Mesendoderm (in vitro differentiated cells): ENCODE measurements at places on chromosomes 1 and 21.

DNA sequence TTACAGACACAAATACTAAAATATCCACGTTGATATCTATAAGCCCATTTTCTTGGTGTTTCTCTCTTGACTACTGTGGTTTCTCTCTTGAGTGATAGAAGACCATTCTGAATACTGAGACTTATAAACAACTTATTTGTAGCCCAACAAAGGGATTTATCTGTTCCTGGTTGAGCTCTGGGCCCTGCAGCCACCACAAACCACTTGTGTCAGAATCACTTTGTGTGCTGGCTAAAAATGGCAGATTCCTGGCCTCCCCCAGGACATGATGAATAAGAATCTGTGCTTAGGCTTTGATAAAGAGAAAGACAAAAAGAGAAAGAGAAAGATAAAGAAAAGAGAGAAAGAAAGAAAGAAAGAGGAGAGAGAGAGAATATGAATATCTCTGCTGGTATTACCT is 18.9 kb upstream of the MCOLN2 start:
- no peak overlapping the region for H3K27ac ChIP-seq
- no peak for DNase-seq
- H3K4me3 ChIP-seq: no peak overlapping the region
- no peaks in the 10 kb centered on the region for H3K4me1 ChIP-seq
- no peaks in the 10 kb centered on the region for H3K36me3 ChIP-seq

DNA sequence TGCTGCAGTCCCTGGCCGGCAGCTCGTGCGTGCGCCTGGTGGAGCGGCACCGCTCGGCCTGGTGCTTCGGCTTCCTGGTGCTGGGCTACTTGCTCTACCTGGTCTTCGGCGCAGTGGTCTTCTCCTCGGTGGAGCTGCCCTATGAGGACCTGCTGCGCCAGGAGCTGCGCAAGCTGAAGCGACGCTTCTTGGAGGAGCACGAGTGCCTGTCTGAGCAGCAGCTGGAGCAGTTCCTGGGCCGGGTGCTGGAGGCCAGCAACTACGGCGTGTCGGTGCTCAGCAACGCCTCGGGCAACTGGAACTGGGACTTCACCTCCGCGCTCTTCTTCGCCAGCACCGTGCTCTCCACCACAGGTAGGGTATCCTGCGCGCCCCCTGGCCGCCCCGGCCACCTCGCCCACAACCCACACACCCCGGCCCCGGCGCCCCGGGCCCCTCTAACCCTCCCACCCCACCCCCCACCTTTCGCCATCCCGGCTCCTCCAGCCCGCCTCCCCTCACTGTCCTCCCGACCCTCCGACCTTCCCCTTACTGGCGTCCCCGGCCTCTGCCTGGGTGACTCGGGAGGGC is 352 bp downstream of the KCNK1 start:
- H3K27me3 ChIP-seq: no peaks in the 10 kb centered on the region
- H3K36me3 ChIP-seq: no peaks in the 10 kb centered on the region
- H3K27ac ChIP-seq: peak overlapping the region; percentile 66
- H3K4me1 ChIP-seq: peaks cover 5% of the 10 kb centered on the region

GRCh38 chr1:93395195-93395594 is 49.5 kb downstream of the DR1 start:
- no peaks in the 10 kb centered on the region for H3K27me3 ChIP-seq
- no peak overlapping the region for H3K27ac ChIP-seq
- no peak overlapping the region for H3K4me3 ChIP-seq
- no peaks in the 10 kb centered on the region for H3K36me3 ChIP-seq

DNA sequence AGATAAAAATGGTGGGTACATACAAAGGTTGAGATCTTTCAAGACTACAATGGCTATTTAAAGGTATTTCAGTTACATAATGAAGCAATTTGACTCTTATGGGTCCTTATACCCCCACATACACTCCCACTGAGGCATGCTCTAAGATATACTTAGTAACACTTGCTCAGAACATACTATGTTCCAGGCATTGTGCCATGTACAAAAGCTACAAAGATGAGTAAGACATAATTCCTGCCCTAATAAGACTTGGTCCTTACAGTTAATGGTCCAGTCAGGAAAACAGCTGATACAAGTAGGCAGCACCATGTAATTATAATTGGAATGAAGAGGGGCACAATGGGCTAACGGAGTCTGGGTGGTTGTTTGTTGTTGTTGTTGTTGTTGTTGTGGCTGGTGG is 166.7 kb upstream of the BEND5 start:
- no peak overlapping the region for H3K4me3 ChIP-seq
- no peaks in the 10 kb centered on the region for H3K27me3 ChIP-seq
- no peaks in the 10 kb centered on the region for H3K36me3 ChIP-seq
- no peak overlapping the region for H3K27ac ChIP-seq
- H3K4me1 ChIP-seq: no peaks in the 10 kb centered on the region

DNA sequence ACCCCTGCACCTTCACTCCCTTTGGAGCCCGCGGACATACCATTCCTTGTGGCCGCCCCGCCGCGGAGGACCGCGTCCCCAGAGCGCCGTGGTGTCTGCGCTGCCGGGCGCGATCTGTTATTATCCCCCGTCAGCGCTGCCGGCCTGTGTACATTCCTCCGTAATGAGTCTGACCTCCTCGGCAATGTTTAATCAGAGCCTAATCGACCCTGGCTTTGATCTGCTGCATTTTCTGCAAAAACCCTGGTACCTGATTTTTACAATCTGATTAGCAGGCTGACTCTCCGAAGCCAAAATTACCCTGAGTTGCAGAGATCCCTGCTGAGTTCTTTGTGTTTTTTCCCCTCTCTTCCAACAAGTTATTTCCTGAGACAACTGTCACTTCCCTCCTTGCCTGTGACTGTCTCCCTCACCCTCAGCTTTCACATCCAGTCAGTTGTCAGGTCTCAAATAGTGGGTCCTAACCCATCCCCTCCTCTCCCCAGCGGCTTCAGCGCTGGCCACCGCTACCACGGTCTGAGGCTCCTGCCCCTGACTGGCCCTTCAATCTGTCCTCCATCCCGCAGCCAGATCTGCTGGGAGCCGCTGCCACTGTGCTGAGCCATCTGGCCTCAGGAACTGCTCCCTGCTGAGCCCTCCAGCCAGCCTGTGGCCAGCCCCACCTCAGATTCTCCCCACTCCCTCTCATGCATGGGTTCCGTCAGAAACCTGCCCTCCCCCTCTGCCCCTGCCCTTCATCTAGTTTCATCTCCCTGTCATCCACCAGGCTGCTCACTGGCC is 53.5 kb downstream of the GLIS1 start:
- H3K36me3 ChIP-seq: no peaks in the 10 kb centered on the region
- H3K4me1 ChIP-seq: peaks cover 23% of the 10 kb centered on the region
- no peaks in the 10 kb centered on the region for H3K27me3 ChIP-seq

DNA sequence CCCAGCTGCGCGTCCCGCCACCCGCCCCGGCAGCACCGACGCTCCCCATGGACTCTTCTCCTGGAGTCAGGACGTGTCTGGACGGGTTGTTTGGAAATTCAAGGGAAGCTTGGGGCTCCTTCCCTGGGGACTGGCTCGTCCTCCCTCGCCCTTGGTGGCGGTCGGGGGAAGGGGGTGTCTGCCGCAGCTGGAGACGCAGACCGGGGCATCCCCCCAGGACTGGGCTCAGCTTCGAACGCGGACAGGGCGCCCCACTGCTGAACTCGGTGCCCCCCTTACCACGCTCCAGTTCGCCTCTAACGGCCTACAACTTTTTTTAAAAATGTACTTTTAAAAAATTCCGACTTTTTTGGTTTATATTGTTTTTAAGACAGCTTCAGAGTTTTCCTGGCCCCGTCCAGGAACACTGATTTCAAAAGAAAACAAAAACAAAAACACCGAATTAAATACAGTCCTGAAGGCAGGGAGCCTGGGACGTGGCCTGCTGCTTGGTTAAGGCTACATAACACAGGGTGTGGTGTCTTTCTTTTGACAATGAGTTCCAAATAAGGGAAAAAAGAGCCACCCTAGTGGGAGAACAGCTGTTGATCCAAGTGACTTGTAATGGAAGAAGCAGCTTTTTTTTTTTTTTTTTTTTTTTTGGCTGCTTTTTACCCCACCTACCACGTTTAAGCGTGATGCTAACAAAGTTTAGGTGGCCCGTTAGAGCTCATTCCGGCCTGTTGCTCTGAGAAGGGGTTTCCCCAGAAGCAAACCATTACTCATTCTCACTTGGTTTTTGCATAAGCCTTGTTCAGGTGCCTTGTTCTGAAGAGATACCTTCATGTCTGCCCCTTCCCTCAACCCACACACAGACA is 862 bp upstream of the DIPK1A start:
- H3K4me1 ChIP-seq: no peaks in the 10 kb centered on the region
- peak overlapping the region; percentile 64 for H3K4me3 ChIP-seq
- no peaks in the 10 kb centered on the region for H3K27me3 ChIP-seq
- peak overlapping the region; percentile 63 for H3K27ac ChIP-seq
- no peaks in the 10 kb centered on the region for H3K36me3 ChIP-seq

- no peaks in the 10 kb centered on the region for H3K27me3 ChIP-seq
- no peaks in the 10 kb centered on the region for H3K4me1 ChIP-seq
- no peaks in the 10 kb centered on the region for H3K36me3 ChIP-seq
- DNase-seq: no peak
- H3K4me3 ChIP-seq: no peak overlapping the region
Observed at GRCh38 chr1:53963460-53963859, 17.3 kb downstream of the LRRC42 start.

DNA sequence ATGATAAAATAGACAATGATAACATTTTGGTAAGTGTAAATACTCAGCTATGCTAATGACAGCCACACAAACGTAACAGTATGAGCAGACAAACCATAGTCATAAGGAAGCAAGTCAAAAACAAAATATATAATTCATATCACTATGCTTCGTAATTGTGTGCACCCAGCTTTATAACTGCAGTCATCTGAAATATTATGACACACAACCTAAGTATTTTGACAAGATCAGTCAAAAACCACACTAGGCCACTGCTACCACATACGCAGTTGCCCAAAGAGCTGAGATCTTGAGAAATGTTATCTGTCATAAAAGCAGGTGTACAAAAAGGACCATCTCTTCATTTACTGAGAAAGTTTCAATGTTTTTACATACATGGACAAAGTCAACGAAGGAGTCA is 26.0 kb downstream of the RNASEL start:
- H3K27me3 ChIP-seq: no peaks in the 10 kb centered on the region
- no peaks in the 10 kb centered on the region for H3K36me3 ChIP-seq
- no peak for DNase-seq
- H3K27ac ChIP-seq: no peak overlapping the region
- H3K4me1 ChIP-seq: no peaks in the 10 kb centered on the region

DNA sequence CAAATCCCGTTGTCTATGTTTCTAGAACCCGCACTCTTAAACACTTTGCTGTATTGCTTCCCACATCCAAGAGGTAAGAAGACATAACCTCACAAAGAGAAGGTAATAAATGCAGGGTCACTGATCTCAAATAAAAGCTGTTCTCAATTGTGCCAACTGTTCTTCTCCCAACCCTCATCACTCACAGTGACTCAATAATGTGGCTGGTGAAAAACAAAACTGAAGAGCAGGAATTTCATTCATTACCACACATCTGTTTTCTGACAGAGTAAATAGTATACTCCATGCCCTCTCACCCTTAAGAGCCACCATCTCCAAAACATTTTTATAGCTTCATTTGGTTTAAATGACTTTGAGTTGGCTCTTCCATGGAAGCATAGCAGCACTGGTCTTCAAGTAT is 6.2 kb upstream of the ERICH3 start:
- no peaks in the 10 kb centered on the region for H3K36me3 ChIP-seq
- H3K4me3 ChIP-seq: no peak overlapping the region
- no peak overlapping the region for H3K27ac ChIP-seq
- no peaks in the 10 kb centered on the region for H3K4me1 ChIP-seq
- H3K27me3 ChIP-seq: no peaks in the 10 kb centered on the region

GRCh38 chr1:150808846-150809245 is 786 bp upstream of the CTSK start:
- no peaks in the 10 kb centered on the region for H3K27me3 ChIP-seq
- H3K27ac ChIP-seq: no peak overlapping the region
- H3K4me3 ChIP-seq: no peak overlapping the region
- peaks cover 3% of the 10 kb centered on the region for H3K36me3 ChIP-seq
- DNase-seq: no peak
- H3K4me1 ChIP-seq: peaks cover 15% of the 10 kb centered on the region

DNA sequence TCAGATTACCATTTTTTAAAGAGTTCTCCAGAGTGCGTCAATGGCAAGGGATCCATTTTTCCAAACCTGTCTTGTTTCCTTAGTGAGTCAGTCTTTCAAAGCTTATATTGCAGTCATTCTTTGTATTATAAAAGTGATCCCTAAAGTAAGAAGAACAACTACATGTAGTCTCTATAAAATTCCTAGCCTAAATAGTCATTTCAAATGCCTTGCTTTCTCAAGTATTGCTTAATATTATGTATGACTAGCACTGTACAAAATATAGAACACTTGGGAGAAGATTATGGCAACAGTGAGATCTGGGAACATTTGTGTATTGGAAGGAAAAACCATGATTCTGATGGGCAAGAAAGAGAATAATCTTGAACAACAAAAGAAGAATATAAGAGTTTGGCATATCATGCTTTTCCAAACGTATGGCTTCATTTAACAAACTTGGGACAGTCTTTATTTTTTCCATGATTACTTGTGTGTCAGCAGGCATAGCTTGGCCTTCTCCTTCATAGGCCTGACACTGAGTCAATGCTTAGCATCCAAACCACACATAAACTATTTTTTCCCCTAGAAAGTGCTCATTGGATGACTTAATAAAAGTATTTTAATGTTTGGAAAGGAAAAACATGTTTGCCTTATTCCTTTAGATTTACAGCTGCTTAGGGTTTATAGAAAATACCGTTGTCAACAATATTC is 547.4 kb downstream of the LTN1 start:
- DNase-seq: no peak
- no peak overlapping the region for H3K4me3 ChIP-seq
- H3K4me1 ChIP-seq: no peaks in the 10 kb centered on the region

DNA sequence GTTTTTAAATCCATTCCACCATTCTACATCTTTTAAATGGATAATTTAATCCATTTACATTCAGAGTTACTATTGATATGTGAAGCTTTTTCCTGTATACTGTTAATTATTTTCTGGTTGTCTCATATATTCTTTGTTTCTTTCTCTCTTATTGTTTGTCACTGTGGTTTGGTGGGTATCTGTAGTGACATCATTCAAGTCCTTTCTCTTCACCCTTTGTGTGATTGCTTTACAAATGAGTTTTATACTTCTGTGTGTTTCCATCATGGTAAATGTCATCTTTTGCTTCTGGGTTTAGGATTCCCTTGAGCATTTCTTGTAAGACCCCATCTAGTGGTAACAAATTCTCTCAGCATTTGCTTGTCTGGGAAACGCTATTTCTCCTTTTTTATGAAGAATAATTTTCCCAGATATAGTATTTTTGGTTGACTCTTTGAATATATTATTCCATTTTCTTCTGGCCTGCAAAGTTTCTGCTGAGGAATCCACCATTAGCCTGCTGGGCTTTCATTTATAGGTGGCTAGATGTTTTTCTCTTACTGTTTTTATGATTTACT is 10.2 kb downstream of the LY9 start:
- H3K4me3 ChIP-seq: no peak overlapping the region
- H3K27me3 ChIP-seq: no peaks in the 10 kb centered on the region
